T47D (cell line): ENCODE measurements at places on chromosomes 5 and 9.

DNA sequence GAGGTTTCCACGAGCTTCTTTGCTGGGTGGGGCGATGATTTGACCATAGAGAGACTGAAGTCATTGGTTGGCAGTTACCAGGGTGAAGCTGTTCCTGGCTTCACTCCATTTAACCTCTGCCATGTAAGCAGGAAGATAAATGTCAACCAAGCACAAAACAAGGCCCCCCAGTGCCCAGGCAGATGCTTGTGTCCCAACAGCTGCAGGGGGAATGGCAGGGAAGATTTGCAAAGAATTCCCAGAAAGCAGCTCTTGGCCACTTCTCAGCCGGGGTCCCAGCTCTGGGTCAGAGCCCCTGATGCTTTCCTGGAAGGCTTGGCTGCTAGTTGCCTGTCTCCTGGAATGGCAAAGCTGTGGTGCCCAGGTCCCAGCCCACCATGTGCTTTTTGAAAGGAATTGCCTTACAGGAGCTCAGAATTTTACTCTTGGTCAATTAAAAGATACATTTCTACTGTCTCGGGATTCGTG is 383.4 kb downstream of the ENC1 start:
- no peak for DNase-seq

GRCh38 chr9:122394265-122395125 is 23.7 kb downstream of the PTGS1 start:
- no peak for DNase-seq

DNA sequence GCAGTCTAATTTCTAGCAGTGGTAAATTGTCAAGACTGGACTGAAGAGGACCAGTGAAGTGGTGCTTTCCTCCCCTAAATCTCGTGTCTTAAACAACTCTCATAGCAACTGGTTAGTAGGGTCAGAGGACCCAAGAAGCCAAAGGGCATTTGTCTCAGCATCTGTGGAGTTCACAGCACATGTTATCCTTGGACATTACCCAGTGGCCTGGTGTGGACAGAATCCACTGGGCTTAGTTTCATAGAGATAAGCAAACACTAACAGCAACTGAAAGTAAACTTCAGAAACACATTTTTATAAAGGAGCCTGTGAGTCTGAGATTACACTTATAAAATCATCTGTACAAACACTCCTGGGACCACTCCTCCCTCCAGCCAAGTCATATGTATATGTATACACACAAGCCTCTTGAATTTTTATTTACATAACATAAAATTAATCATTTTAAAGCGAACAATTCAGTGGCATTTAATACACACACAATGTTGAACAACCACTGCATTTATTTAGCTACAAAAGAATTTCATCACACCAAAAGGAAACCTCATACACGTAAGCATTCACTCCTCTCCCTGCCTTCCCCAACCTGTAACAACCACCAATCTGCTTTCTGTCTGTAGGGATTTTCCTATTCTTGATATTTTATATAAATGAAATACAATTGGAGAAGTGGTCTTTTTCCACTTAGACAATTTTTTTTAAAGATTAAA is 457.8 kb downstream of the RASEF start:
- DNase-seq, result no peak

DNA sequence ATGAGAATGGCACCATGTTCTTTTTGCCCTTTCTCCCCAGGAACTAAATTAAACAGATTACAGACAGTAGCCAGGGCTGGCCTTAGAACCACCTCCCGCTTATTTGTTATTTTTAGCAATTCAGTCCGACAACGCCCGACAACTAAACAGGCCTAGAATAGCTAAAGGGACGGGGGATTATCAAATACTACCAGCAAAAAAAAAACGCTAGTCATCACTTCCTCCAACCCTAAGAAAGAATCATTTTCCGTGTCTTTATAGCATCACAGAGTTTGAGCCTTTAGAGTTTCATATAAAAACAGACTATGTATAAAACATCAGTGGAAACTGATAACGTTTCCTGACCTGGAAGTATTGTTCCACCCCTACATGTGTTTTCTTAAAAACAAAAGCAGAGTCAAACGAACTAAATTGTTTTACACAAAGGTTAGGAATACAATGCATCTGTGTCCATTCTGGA is 35.3 kb downstream of the PFDN1 start:
- no peak for DNase-seq

DNA sequence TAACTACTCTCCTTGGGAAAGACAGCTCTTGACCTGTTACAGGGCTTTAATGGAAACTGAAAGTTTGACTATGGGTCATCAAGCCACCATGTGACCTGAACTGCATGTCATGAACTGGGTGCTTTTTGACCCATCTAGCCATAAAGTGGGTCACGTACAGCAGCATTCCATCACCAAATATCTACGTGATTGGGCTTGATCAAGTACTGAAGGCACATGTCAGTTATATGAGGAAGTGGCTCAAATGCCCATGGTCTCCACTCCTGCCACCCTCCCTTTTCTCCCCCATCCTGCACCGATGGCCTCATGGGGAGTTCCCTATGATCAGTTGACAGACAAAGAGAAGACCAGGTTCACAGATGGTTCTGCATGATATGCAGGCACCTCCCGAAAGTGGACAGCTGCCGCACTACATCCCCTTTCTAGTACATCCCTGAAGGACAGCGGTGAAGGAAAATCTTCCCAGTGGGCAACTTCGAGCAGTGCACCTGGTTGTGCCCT is 7.3 kb upstream of the FCN1 start:
- no peak for DNase-seq

- no peak for DNase-seq
Observed at GRCh38 chr5:144671066-144671465, 500.4 kb downstream of the KCTD16 start.

- no peak for DNase-seq
Observed at GRCh38 chr9:69054989-69055388, 19.4 kb downstream of the FXN start.

DNA sequence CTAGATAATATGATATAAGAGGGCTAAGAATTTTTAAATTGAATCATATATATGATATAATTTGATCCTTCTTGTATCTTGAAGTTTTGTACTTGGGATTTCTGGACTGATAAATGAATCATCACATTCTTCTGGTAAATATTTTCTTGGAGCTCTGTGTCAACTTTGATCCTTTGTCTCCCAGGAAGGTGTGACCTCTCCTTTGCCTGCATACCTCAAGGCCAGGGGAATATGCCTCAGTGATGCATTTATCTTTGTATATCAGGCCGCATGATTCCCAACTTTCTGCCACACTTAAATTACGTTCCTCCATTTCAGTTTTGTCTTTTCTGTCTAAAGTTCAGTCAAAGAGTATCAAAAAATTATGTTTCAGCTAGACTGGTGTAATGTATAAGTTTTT is 101.2 kb downstream of the NLN start:
- no peak for DNase-seq

- no peak for DNase-seq
Observed at GRCh38 chr5:148811756-148812155, 14.7 kb upstream of the ADRB2 start.

DNA sequence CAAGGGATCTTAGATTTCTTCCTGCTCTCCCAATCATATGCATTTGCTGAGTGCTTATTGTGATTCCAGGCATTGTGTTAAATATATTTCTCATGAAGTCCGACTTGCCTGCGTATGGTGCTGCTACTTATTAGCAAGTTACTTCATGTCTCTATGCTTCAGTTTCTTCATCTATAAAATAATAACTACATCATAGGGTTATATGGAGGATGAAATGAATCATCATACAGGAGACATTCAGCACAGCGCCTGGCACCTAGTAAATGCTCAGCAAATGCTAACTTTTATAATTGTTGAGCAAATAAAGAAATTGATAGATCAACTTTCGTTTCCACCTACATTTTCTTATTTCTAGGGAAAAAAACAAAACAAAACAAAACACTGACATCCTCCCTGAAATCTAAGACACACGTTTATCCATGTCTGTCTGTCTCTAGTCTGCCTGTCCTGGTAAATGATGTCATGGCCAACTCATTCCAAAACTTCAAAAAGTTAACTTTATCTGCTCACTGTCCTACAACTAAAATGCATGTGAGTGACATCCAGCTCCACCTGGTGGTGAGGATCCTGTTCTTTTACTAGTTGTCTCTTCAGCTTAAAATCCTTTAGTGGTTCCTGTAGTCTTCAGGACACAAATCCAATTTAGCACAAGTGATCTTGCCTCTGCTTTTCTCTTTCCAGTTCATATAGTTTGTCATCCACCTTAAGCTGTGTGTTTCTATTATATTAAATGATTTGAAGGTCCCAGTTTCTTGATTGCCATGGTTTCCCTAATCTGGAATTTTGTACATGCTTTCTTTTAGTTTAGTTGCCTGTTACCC is 27.7 kb downstream of the PPP3R2 start:
- peak; percentile 48 for DNase-seq

- no peak for DNase-seq
Observed at GRCh38 chr9:84381508-84381907, 41.0 kb upstream of the SLC28A3 start.
